NCI-H1930 (cell line): ENCODE measurements at places on chromosomes 2 and 18.

GRCh38 chr2:11342551-11343367 lies 1.7 kb downstream of the ROCK2 start:
- DNase-seq = no peak

- no peak for DNase-seq
Observed at GRCh38 chr2:233290051-233290845, 17.4 kb upstream of the SAG start.

DNA sequence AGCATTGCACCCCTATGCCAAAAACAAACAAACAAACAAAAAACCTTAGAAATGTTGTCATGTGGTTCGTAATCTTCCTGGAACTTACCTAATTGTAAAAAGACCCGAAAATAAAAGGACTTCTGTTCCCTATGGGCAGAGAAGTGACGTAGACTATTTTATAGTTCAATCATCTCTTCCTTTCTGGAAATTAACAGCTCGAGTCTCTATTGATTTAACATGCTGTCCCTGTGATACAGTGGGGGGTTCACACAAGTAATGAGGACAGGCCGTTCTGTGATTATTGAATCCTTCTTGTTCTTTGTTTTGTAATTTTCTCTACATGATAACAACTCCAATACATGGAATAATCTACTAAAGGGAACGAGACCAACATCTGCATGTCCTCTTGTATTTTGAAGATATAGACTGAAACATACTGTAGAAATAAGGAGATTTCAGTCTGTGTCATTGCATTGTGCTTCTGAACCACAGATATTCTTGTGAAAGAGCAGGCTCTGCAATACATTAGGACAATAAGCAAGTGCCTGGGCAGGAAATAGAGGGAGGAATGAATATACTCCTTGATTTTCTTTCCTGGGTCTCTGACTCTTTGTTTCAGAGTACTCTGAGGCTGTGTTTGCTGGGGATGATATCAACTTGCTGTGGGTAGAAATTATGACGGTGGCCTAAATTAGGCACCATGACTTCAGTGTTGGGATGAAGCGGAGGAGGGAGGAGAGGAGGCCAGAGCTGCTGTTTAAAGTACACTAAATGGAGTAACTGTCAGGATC lies 65.7 kb upstream of the PPM1B start:
- DNase-seq = no peak

DNA sequence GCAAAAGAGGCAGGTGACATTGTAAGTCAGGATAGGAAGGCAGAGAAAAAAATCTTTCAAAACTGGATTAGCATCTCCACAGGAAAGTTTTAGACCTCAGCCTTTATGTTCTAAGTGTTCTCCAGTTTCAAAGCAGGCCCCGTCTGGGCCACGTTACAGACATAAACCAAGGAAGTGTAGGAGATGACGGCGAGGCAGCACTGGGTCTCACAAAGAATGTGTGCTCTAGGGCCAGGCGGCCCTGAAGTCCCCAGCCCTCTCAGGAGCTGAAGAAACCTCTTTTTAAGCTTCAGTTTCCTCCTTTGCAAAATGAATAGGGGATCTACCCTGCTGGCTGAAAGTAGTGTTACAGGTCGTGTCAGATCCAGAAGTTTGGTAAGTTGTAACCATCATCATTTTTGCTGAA lies 81.7 kb downstream of the SPRED2 start:
- no peak for DNase-seq

- DNase-seq = no peak
Observed at GRCh38 chr2:114007436-114007835, 117.5 kb downstream of the ACTR3 start.

DNA sequence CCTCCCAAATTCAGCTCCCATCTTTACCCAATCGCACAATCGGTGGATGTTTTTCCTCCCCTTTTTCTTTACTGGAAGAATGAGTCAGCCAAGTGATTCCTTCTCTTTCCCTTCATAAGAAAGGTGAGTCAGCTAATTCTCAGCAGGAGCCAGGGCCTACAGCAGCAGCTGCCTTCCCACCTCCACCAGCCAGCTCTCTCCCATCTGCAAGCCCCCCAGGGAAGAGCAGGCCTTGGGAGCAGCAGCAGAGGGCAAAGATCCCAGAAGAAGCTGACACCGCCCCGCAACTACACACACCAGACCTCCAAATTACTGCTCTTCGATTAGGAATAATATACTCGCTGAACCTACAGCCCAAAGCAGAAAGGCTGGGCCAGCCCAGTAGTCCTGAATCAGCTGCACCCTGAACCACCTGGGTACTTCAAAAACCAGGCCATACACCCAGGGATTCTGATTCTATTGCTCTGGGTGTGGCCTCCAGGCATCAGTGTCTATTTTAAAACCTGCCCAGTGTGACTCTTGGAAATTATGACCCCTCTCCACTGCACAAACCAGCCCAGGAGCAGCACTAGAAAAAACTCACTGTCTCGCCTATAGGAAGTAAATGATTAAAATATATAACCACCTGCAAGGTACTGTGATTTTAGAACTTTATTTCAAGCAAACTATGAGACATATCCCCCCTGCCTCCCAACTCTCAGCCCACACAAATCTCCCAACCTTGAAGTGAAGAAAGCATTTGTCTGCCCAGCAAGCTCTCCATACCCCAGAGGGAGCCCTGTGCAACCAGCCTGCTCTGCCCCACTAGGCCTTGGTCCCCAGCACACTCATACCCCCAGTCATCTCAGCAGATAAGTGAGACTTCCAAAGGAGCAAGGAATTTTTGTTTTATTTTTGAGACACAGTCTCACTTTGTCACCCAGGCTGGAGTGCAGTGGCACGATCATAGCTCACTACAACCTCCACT lies 7.3 kb downstream of the SFXN5 start:
- no peak for DNase-seq

- no peak for DNase-seq
Observed at GRCh38 chr18:9287036-9287435, 47.5 kb upstream of the TWSG1 start.
